ENCODE measurements at places on chromosomes 3 and 15.

GRCh38 chr3:113129168-113129567 lies 82.2 kb upstream of the BOC start:
- peak; percentile 38 for DNase-seq

GRCh38 chr3:122000936-122001605 lies 21.0 kb downstream of the ILDR1 start:
- DNase-seq = peak; percentile 18

DNA sequence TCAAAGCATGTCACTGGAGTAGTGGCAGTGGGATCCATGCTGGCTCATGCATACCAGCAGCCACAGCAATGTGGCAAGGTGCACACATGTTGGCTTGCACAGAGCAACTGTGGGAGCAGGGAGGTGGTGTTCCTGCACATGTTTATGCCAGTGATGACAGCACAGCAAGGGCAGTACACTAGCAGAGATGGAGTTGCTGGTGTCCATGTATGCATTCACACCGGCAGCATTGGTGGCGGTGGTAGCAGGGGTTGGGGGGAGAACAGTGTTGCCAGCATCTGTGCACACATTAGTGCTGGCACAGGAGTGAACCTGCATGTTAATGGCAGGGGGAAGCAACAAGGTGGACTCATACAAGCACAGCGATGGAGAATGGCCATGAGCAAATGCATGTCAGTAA lies 202.0 kb upstream of the KCNMB2 start:
- no peak for DNase-seq

GRCh38 chr3:12896063-12896985 lies 55.0 kb upstream of the RPL32 start:
- DNase-seq = peak; percentile 6

DNA sequence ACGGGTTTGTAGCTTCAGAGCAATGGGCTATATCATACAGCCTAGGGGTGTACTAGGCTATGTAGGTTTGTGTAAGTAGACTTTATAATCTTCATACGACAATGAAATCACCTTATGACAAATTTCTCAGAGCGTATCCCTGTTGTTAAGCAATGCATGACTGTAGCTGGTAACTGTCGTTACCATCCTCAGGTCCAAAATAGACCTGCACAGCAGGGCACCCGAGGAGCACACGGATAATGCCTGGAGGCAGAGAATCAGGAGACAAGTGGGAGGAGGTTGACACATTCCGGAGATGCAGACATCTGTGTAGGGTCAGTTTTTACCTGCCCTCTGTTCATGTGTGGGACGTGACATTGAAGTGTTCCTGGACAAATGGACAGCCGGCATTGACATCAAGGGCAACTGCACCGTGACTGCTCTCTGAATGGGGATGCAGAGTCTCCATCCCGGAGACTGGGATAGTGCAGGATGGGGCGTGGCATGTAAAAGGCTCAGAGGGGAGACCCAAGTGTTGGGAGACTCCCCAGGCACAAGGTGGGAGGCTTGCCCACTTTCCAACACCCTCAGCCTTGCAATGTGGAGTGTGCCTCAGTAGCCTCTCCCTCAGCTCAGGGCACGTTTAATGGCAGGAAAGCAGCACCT lies 45.9 kb upstream of the PGPEP1L start:
- no peak for DNase-seq

DNA sequence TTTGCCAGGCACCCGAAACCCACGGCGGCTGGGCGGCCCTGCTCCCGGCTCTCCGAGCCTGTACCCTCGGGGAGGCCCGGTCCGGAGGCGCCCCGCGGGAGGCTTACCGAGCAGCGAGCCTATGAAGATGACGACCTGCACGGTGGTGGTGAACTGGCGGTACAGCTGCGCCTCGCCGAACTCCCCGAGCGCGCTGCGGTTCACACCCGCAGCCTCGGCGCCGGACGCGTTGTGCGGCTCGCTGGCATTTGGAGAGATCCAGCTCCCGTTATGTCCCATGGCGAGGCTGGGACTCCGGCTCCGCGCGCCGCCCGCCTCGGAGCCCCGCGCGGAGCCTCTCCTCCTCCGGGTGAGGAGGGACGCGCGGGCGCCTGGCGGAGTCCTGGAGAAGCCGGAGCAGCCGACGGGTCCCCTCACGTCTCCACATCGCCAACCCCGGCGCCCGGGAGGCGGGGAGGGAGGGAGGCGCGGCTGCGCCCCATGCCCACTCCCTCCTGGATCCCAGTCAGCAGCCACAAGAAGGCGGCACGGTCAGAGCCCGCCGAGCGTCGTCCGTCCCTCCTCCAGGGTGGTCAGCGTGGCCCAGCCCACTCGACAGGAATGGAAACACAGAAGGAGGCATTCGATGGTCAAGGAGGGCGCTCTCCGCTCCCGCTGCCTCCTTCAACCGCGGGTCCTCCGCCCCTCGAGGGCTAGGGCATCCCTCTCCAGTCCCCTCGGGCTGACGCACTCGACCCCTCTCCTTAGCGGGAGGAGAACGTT lies at the start of gene GPR176:
Gene GPR176 (minus strand): TSS at position 519 of the 762 bp plus-strand sequence. CDS start 240 bp downstream, at position 279.
- DNase-seq = peak; percentile 82

Measured in fibroblast of mammary gland (primary cell).